Activated T-helper 1 cell treated with anti-CD3 and anti-CD28 coated beads, Interleukin-12 subunit alpha, Interleukin-12 subunit beta, Interleukin-2, Interleukin-4 antibody, amounts not matched to agents 30 ng/mL and 10 ng/mL and 1 ng/mL, durations not matched to agents 14 hours and 24 hours and 36 hours (primary cell): ENCODE measurements at places on chromosomes 6 and 20. TPM values are rescaled to one million over a fixed set of nuclear protein-coding genes. Genes with fewer than 3 reads are reported as not detected.

Gene C20orf144
- total RNA-seq, result 0.22 and 0.29 TPM in 2 replicates

Gene COL19A1
- not detected in 2 replicates for total RNA-seq

Gene CCND3
- 351 and 356 TPM in 2 replicates for total RNA-seq

- no peak for DNase-seq
These were observed 7.7 kb downstream of the NKAIN2 start for GRCh38 chr6:123811378-123811777.

DNA sequence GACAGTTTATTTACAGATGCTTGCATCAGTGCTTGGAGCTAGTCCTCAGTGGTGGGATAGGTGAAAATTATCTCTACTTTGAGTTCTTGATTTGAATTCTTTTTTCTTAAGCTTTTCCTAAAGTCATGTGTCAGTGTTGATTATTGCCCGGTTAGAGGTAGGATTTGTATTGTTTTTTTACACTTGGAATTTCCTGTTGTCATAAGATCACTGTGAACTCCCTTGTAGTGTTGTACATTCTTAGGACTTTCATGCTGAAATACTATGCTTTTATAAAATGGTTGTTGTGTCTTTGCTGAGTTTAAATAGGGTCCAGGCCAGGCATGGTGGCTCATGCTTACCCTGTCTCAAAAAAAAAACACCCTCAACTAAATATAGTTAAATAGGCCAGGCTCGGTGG is 20.3 kb downstream of the ASXL1 start:
- DNase-seq, result no peak

DNA sequence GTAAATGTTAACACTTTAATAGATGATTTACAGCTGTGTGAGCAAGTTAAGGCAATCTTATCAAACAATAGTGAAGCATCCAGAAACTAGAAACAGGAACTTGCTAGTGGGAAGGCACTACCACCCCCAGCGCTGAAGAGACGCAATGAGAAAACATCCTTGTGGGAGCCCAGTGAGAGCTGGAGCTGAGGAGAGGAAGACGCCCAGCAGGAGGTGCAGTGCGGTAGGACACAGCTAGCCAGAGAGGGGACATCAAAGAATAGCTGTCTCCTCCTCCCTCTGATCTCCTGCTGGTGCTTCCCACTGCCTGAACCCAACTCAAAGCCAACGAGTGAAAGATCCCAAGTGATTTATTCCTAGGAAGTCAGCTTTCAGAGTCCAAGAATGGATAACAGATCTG is 140.3 kb downstream of the COL12A1 start:
- DNase-seq, result no peak
